ENCODE measurements at places on chromosomes 2 and 18.

DNA sequence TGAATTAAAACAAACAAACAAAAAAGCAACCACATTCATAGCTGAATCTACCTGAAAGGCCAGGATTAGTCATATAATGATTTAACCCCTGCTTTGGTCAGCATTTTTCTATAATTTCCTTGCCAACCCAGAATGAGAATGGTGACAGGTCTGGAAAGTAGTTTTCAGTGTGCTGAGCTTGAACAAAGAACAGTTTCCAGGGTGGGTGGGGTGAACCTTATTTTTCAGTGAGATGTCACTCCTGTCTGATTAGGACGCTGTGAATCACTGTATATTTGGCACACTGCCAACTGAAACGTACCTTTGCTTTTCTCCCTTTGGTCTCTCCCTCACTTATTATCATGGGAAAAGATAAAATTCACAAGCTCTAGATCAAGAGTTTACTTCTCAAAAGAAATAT lies 35.0 kb upstream of the DSC1 start:
- no peak for DNase-seq

GRCh38 chr2:151973901-151974199 lies 125.0 kb downstream of the CACNB4 start:
- peak; percentile 96 for DNase-seq

DNA sequence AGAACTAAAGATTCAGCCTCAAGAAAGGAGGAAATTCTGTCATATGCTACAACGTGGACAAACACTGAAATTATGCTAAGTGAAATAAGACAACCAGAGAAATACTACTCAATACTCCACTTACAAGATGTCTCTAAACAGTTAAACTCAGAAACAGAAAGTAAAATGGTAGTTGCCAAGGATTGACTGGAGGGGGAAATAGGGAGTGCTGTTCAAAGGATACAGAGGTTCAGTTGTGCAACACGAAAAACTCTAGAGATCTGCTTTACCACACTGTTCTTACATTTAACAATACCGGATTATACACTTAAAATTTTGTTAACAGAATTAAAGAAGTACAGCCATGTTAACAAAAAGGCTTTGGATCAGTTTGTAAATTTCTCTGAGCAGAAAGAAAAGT lies 39.8 kb upstream of the C2orf15 start:
- peak; percentile 0 for DNase-seq

GRCh38 chr2:154130821-154131220 lies 259.1 kb downstream of the GALNT13 start:
- no peak for DNase-seq

DNA sequence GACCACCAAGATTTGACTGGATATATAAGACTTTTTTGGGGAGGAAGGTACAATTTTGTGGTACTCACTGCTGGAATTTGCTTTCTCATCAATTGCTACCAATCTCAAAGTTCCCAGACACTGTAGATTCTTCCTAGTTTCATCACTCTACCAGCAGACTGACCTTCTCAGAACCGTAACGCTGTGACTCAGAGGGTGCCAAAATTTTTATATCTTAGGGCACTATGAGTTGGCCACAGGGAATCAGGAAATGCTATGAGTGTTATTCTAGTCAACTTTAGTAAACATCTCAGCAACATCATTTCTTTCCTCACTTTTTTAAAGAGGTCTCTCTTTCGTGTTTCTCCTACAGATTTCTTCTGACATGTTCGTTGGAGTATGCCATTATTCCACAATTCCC lies 499.0 kb downstream of the TMX3 start:
- no peak for DNase-seq

GRCh38 chr2:26351375-26352090 lies 4.9 kb upstream of the ADGRF3 start:
- DNase-seq: no peak

Measured in G401 (cell line).